ENCODE measurements at places on chromosomes 3 and 15. TPM values are rescaled to one million over a fixed set of nuclear protein-coding genes. Genes with fewer than 3 reads are reported as not detected.

Gene CP
- not detected for total RNA-seq

Gene ERC2
- total RNA-seq, result 0.75 TPM

Gene ROBO1
- total RNA-seq, result 63.6 TPM

Gene FEZF2
- total RNA-seq, result not detected

Gene RARRES1
- 26.2 TPM for total RNA-seq

Gene CLCN2
- total RNA-seq, result 4.1 TPM
